ENCODE measurements at places on chromosomes 13 and 19. TPM values are rescaled to one million over a fixed set of nuclear protein-coding genes. Genes with fewer than 3 reads are reported as not detected.

GRCh38 chr13:99422586-99423220, 78.6 kb upstream of the TM9SF2 start:
- no peak for DNase-seq

- no peak for DNase-seq
These were observed 10.9 kb upstream of the SHD start for GRCh38 chr19:4267901-4268815.

DNA sequence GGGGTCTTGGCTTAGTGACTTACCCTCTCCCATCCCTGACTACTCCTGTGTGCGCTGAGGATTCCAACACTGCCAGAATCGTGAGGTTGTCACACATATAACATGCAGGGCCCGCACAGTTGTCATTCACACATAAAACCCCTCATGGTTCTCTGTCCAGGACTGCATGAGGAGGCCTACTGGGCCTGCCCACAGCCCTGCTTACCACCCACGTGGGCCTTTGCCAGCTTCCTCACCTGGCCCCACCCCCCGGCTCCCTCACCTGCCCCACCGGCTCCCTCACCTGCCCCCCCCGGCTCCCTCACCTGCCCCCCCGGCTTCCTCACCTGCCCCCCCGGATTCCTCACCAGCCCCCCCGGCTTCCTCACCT, 197.2 kb downstream of the TEX29 start:
- DNase-seq, result no peak

- DNase-seq, result no peak
These were observed 609 bp downstream of the EPS15L1 start for GRCh38 chr19:16470911-16471811.

GRCh38 chr19:29539131-29539530, 13.3 kb downstream of the VSTM2B start:
- DNase-seq, result no peak

- DNase-seq, result no peak
These were observed 2280.4 kb upstream of the PCDH20 start for GRCh38 chr13:63696055-63696454.

DNA sequence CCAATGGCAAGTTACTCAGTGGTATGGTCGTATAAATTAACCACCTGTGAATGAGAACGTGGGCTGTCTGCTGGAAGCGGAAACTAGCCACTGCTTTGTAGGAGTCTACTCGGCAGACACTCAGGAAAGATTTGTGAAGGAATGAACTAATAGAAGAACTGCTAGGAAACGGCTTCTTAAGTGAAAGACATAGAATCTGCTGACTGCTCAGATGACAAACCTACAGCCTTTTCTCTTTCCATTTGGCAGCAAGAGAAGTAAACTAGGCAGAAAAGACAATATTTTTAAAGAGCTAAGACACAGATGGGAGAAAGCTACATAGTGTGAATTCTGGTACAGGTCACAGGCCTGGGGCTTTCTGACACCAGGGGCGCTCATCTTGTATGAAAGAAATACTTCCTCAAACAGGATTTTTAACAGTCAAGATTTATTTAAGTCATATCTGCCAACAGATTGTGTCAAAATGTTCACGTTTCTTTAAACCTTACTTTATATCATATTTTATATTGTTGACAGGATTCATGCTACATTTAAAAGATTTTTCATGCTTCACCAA, 78.4 kb downstream of the MIPEP start:
- DNase-seq, result no peak

- no peak for DNase-seq
These were observed 23.1 kb upstream of the COG3 start for GRCh38 chr13:45441633-45442032.

DNA sequence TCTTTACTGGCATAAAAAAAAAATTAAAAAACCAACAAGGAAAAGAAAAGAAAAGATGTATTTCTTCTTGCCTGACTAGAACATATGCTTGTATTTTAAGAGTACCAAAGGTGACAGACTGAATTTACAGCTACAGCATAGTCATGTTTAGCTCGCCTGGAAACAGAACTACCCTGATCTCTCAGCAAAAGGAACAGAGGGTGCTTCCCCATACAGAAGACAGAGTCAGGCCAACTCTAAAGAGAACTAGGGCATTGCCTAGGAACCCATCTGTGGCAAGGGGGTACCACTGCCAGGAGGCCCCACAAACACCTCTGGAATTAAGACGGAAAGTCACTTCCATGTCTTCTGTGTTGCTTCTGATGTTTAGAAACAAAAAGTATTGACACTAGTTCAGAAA, 252.1 kb upstream of the STARD13 start:
- DNase-seq, result no peak

DNA sequence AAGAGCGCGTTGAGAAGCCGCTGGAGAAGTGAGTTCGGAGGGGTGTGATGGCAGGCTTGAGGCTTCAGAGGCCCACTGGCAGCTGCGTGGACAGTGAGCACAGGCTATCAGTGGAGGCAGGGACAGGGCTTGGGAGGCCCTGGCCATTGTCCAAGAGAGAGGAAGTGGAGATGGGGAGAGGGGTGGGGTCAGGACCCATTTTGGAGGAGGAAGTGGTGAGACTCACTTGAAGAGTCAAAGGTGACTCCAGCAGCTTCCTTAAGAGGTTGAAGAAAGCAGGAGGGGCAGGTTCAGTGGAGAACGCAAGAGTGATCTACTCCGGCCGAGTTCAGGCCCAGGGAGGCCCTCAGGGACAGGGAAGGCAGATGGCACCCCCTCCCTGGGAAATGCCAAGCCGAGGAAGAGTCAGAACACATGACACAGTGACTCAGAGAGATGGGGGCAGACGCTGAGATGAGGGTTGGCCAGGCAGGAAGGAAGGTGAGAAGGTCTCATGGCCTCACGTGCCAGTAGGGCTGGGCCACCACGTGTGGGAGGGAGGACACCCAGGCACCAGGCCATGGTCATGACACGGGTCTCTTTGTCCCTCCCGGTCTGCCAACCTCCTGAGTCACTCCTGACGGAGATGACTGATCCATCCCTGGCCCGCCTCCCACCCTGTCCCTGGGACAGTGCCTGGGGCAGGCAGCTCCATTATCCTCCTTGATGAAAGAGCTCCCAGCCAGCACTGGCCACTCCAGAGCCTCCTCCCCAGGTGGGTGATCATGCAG, 10.1 kb upstream of the CD22 start:
- DNase-seq, result no peak

Gene ZNF491
- total RNA-seq, result 2.3 TPM

Gene ZNF724
- 0.95 TPM for total RNA-seq

Gene ATP8B3
- 0.67 TPM for total RNA-seq

Gene PRR36
- total RNA-seq, result 0.35 TPM

Gene CGB3
- not detected for total RNA-seq

Gene FCER2
- not detected for total RNA-seq

Gene CATSPERD
- not detected for total RNA-seq

Data from esophagus squamous epithelium (tissue), 5 donors.